Adrenal gland (tissue), 19 donors: ENCODE measurements at places on chromosomes 3 and 15. TPM values are rescaled to one million over a fixed set of nuclear protein-coding genes. Genes with fewer than 3 reads are reported as not detected.

MED12L gene
- 10.3 TPM for total RNA-seq

SLC22A13 gene
- total RNA-seq, result 0.40 TPM

TUSC2 gene
- 29.3 TPM for total RNA-seq

NTRK3 gene
- total RNA-seq, result 6.4 TPM

RPL32 gene
- total RNA-seq, result 2,605 TPM

SLC51A gene
- 1.2 TPM for total RNA-seq
